ENCODE measurements at places on chromosomes 4 and X.

- DNase-seq = no peak
These were observed 124.4 kb downstream of the SHROOM3 start for GRCh38 chr4:76559236-76560071.

- no peak for DNase-seq
These were observed 458.3 kb upstream of the LCORL start for GRCh38 chr4:18479825-18480224.

DNA sequence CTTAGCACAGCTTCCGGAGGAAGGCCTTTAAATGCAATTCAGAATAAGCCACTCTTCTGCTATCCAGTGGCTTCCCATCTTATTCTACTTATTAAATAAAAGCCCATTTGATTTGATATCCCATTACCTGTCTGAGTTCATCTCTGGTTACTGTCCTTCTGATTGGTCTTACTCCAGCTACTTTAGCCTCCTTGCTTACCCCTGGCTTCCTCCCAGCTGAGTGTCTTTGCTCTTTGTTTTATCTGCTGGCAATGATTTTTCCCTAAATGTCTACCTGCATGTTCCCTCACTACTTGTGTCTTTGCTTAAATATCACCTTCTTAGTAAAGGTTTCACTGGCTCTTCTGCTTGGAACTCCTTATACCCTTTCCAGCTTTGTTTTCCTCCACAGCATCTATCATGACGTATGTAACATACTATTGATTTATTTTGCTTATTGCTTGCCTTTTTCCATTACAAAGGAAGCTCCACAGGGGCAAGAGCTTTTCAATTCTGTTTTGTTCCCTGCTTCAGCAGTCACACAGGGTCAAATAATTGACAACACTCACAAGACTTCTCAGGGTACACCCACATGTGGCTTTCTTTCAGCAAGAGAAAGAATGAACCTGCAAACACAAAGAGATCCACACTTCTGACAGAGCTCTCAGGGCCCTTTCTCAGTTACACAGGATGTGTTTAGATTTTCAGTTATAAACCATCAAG, 63.8 kb downstream of the TBC1D19 start:
- DNase-seq = no peak

DNA sequence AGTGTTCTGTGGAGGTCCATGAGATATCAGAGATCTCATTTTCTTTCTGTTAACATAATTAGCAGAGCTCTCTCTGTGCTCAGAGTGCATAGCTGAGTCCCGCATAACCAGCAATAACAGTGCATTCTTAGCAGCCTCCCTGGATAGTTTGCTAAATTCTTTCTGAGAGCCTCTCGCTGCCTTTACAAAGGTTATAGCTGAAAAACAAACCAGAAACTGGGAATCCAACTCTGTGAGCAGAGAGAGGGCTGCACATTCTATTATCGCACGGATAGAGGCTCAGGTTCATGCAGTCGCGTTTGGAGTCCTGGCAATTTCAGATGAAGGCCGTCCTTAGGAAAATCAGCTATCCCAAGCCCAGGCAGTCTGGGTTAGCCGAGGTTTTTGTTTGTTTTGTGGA, 1.2 kb downstream of the ENPP6 start:
- DNase-seq = no peak

DNA sequence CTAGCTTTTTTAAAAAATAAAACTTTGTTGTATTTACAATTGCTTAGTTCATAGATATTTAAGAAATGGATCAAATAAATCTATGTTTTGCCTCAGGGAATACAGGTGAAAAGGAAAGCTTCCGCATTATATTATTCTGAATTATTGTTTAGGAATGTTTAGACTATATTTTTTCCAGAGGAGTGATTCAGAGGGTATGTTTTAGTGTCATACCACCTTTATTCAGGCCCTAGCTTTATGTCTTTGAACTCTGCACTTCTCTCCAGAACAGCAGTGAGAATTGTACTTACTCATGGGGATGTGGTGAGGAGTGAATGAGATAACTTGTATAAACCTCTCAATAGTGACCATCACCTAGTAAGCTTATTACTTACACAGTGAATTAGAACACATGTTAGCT, 14.0 kb downstream of the SLIT2 start:
- DNase-seq = no peak

DNA sequence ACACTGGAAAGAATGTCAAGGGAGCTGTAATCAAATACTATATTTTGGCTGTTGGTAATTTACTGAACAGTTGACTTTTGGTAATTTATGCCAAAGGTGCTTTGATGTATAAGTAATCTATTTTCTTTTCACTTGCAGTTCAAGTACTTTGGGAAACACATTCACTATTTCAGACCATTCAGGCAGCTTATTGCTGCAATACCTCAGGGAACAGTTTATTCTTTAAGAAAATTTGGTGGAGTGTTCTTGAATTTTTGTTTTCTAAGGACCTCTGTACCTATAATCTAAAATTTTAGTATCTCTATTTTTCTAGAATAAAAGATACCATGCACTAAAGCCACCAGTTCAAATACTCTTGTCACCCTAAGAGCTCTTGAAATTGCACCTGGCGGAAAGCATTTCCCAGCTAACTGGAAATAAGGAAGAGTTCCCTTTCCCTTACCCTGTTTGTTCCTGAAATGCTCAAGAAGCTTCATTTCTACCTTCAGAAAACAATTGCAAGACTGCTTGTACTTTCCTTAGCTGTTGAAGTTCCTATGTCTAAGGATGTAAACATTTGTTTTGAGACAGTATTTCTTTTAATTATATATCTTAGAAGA, 633.5 kb upstream of the FAT1 start:
- DNase-seq = no peak

GRCh38 chr4:1628892-1629698, 55.0 kb downstream of the FAM53A start:
- DNase-seq = peak; percentile 45

DNA sequence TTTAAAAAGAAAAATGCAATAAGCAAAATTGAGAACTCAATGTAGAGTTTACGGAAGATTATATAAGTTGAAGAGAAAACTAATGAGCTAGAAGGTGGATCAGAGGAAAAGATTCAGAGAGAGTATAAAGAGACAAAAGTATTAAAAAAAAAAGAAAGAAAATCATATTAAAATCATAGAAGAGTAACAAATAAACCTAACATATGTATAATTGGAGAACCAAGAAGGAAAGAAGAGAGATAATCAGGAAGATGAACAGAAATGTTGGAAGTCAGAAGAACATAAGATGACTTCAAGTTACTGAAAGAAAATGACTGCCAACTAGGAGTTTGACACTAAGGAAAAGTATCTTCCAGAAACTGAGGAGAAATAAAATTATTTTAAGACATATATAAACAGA, 34.3 kb upstream of the ANTXR2 start:
- DNase-seq = no peak

- DNase-seq = peak; percentile 93
These were observed 23.3 kb downstream of the ARHGAP24 start for GRCh38 chr4:85498068-85498733.

- no peak for DNase-seq
These were observed 18.9 kb downstream of the RAB33B start for GRCh38 chr4:139472852-139473251.

DNA sequence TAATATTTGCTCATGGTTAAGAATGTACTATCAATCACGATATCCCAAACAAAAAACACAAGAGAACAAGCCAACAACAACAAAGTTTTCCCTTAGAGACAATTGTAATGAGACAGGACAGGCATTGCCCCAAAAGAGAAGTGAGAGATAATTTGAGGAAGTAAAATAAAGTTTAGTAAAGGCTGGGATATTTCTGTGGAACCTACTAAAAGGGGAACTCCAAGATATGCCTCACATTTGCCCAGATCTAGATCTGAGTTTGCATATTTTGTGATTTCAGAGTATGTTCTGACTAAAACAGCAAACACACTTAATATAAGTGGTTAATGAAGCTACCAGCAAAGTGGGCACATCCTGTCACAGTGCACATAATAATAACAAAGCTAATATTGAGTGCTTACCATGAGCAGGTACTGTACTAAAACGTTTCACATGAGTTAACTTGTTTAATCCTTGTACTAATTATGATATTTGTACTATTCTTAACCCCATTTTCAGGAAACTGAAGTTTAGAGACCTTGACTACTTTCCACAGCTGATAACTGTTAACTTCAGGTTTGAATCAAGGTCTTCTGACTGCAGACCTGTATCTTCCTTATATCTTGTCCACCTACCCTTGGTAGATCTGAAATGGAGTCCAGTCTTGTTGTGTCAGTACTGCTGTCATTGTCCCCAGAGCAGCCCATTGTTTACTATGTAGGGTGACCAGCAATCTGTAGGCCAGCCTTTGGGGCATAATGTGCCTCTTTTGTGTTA, 26.0 kb upstream of the BMP2K start:
- DNase-seq = no peak
